ENCODE measurements at places on chromosomes 3 and 15.

GRCh38 chr15:78304216-78305066 lies 5.0 kb upstream of the SKIC8 start:
- no peak overlapping the region for H3K27ac ChIP-seq
- no peak for DNase-seq
- H3K36me3 ChIP-seq, result no peaks in the 10 kb centered on the region
- no peak overlapping the region for H3K4me3 ChIP-seq
- H3K4me1 ChIP-seq, result peaks cover 6% of the 10 kb centered on the region

GRCh38 chr15:93250950-93251349 lies 161.9 kb upstream of the RGMA start:
- no peaks in the 10 kb centered on the region for H3K4me1 ChIP-seq
- H3K27ac ChIP-seq, result no peak overlapping the region
- no peak overlapping the region for H3K4me3 ChIP-seq
- DNase-seq, result no peak
- H3K36me3 ChIP-seq, result no peaks in the 10 kb centered on the region

DNA sequence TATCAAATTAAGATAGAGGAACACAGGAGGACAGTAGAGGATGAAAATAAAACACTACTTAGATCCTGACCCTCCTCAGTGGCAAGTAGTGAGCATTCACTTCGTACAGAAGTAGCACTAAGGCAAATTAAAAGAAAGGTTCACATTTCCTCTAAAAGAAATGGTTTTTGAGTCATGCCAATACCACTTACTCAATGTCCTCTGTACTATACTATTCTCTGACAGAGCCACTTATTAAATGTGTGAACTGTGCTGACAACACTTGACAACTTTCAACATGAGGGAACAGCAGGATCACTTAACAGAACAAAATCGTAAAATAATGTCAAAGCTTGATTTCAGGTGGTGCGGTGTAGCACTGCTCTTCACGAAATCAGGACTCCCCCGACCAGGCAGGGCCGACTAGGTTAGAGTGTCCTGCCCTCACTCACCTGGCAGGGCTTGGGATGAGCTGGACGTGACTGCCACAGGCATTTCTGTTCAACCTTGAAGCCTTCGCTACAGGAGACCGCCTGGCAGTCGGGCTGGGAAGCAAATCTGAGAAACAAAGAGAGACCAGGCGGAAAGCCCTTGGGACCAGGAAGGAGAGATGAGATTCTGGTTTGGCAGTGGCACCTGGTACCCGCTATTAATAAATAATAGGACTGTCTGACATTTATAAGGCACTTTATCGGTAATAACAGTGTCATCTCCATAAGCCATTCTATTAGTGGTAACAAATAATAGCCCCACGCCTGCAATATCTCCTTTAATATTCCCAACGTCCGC lies 611 bp upstream of the SLC27A2 start:
- DNase-seq, result no peak
- no peaks in the 10 kb centered on the region for H3K36me3 ChIP-seq
- H3K27ac ChIP-seq, result no peak overlapping the region
- H3K4me1 ChIP-seq, result peaks cover 3% of the 10 kb centered on the region
- no peak overlapping the region for H3K4me3 ChIP-seq

GRCh38 chr15:75828429-75828828 lies 14.8 kb upstream of the UBE2Q2 start:
- H3K27ac ChIP-seq, result no peak overlapping the region
- H3K36me3 ChIP-seq, result no peaks in the 10 kb centered on the region
- H3K27me3 ChIP-seq, result peaks cover 8% of the 10 kb centered on the region
- no peak overlapping the region for H3K4me3 ChIP-seq
- no peak for DNase-seq

DNA sequence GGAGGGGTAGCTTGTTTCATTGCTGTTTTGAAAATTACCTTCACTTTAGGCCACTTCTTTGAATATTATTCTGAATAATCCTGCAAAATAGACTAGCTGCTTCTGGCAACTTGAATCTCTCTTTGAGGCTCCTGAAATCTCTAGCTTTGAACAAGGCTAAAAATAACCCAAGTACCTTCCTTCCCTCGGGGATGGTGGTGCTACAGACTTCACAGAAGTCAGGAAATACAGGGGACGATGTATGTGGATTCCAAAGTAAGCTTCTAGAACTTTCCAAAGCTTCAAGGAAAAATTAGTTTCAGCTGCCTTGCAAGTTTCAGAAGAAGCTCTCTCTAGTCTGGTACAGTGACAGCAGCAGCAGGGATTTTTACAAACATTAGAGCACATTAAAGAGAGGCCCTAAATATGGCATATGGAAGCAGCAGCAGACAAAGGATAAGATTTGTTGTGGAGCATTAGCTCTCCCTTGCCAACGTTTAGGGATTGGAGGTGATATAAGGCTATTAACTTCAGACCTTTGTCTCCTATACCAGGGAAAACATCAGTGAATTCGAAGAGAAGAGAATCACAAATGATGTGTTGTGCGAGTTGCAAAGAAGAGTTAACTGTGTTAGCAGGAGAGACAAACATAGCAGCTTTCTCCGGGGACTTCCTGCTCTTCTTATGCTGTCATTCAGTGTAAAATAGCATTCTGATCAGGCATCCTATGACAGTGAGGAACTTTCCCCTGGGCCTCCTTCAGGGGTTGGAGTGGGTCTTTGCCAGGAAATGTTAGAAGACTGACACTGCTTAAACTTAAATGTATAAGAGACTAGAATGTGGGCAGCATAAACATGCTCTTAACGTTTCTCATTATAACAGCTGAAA lies 783.0 kb upstream of the ARPP21 start:
- H3K27ac ChIP-seq, result no peak overlapping the region
- no peaks in the 10 kb centered on the region for H3K36me3 ChIP-seq
- no peaks in the 10 kb centered on the region for H3K27me3 ChIP-seq
- H3K4me1 ChIP-seq, result no peaks in the 10 kb centered on the region

Data from IMR-90 (cell line).